ENCODE measurements at places on chromosomes 2 and 18.

DNA sequence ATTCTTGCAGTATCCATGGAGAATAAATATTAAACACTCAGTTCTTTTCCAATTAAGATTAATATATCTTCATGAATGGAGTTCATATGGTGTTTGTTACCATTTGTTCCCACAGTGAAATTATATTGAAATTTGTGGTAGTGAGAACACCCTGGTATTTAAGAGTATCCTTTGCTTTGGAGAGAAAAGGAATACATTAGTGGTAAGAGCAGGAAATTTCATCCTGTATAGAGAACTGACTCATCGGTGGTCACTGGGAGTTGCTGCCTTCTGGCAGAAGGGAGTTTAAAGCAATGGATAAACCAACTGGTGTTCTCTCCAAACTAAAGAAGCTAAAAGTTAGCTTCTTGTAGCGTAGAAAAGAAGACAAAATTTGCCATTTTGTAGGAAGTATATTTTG lies 107.3 kb downstream of the MYO1B start:
- no peak for DNase-seq

GRCh38 chr2:181528441-181528840 lies 71.3 kb downstream of the ITGA4 start:
- DNase-seq, result no peak

GRCh38 chr2:105509269-105510086 lies 110.6 kb upstream of the FHL2 start:
- no peak for DNase-seq

GRCh38 chr18:3593381-3593903 lies 143.5 kb downstream of the TGIF1 start:
- DNase-seq, result no peak

GRCh38 chr2:23636426-23636825 lies 251.4 kb downstream of the KLHL29 start:
- no peak for DNase-seq

DNA sequence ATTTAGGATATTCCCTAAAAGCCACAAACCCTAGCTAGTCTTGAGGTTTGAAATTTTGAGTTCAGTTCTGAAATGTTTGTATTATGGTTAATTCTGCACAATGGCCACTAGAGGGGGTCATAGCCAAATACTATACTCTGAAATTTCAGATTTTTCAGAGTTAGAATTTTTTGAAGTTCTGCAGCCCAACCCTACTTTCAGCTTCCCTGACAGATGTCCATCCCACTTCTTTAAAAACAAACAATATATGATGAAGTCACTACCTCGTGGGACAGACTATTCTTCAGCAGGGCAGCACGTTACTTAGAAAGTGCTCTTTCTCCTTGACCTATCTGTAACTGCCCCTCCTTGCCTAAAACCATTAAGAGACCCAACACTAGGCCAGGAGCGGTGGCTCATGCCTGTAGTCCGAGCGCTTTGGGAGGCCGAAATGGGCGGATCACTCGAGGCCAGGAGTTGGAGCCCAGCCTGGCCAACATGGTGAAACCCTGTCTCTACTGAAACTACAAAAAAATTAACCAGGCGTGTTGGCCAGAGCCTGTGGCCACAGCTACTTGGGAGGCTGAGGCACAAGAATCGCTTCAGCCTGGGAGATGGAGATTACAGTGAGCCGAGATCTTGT lies 48.2 kb upstream of the PAPOLG start:
- DNase-seq, result no peak
